ENCODE measurements at places on chromosomes 1 and 21. TPM values are rescaled to one million over a fixed set of nuclear protein-coding genes. Genes with fewer than 3 reads are reported as not detected.

The LCA5L gene
- 0.26 TPM for total RNA-seq

GRCh38 chr1:2476061-2476999 is at the start of gene PLCH2:
PLCH2 (plus strand) TSS chr1:2476289; CDS start chr1:2476589, 300 bp downstream.
- no peak within 1 kb of the TSS for H3K27ac ChIP-seq
- DNase-seq = no peak
- no peaks in the 10 kb centered on the region for H3K27me3 ChIP-seq
- no peak within 1 kb of the TSS for H3K4me3 ChIP-seq
- no peaks in the 10 kb centered on the region for H3K36me3 ChIP-seq

The SSR2 gene
- 141 TPM for total RNA-seq

DNA sequence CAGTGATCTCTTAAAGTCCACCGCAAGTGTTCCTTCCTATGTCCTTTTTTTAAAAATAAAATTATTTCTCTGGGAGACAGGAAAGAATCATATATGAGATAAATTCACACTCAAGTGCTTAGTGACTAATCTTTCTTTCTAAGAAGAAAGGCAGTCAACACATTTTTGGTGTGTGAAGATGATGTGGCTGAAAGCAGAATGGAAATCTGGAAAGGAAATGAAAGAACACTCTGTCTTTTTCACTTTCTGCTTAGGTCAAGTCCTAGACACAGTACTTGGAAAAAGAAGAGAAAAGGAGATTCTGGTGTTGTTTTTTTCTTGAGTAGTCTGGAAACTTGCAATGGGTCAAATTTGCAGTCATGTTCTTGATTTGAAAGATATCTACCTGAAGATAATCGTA is 45.5 kb upstream of the PRRX1 start:
- peaks cover 9% of the 10 kb centered on the region for H3K27me3 ChIP-seq
- no peaks in the 10 kb centered on the region for H3K4me1 ChIP-seq
- H3K4me3 ChIP-seq = no peak overlapping the region
- no peak overlapping the region for H3K27ac ChIP-seq
- no peaks in the 10 kb centered on the region for H3K36me3 ChIP-seq
- no peak for DNase-seq

- no peak overlapping the region for H3K4me3 ChIP-seq
- H3K4me1 ChIP-seq = no peaks in the 10 kb centered on the region
- peaks cover 7% of the 10 kb centered on the region for H3K27me3 ChIP-seq
- no peak overlapping the region for H3K27ac ChIP-seq
- no peak for DNase-seq
Measured at GRCh38 chr1:218496561-218496960, 151.4 kb downstream of the TGFB2 start.
